HT1080 (cell line): ENCODE measurements at places on chromosomes 13 and 19.
A peak's percentile ranks its signal among the peaks of the same experiment; 100 is the strongest.

DNA sequence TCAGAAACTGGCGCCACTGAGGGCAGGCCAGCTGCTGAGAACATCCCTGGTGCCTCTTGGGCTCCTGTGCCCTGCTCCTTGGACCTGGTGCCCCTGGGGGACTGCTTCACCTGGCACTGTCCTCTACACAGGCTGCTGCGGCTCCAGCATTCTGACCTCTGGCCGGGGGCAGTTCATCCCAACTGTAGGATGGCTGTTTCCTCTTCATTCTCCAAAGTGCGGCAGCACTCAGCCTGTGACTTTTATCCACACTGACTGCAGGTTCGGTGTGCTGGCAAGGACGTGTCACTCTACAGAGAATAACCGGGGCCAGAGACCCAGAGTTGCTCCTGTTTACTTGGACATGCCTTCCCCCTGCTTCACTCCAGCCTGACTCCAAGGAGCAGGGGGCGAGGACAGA, 7.6 kb upstream of the ANKRD10 start:
- DNase-seq = no peak

DNA sequence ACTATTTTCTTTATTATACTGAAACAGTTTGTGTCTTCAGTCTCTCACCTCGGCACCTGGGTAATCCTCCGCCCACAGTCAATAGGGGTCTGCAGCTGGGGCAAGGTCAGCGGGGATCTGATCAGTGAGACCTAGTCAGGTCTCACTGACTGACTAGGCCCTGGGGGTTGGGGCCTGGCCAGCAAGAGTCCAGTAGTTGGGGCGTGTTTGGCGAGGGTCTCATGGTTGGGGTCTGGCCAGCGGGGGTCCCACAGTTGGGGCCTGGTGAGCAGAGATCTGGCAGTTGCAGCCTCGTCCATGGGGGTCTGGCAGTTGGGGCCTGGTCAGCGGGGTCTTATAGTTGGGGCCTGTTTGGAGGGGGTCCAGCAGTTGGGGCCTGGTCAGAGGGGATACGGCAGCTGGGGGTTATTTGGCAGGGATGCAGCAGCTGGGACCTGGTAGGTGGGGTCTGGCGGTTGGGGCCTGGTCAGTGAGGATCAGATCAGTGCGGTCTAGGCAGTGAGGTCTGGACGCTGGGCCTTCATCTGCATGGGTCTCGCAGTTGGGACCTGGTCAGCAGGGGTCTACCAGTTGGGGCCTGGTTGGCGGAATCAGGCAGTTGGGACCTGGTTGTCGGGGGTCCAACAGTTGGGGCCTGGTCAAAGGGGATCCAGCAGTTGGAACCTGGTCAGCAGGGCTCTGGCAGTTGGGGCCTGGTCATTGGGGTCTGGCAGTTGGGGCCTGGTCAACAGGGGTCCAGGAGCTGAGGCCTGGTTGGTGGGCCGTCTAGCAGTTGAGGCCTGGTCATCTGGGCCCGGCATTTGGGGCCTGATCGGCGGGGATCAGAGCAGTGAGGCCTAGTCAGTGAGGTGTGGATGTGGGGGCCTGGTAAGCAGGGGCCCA, 61.1 kb upstream of the TPM4 start:
- DNase-seq = no peak

DNA sequence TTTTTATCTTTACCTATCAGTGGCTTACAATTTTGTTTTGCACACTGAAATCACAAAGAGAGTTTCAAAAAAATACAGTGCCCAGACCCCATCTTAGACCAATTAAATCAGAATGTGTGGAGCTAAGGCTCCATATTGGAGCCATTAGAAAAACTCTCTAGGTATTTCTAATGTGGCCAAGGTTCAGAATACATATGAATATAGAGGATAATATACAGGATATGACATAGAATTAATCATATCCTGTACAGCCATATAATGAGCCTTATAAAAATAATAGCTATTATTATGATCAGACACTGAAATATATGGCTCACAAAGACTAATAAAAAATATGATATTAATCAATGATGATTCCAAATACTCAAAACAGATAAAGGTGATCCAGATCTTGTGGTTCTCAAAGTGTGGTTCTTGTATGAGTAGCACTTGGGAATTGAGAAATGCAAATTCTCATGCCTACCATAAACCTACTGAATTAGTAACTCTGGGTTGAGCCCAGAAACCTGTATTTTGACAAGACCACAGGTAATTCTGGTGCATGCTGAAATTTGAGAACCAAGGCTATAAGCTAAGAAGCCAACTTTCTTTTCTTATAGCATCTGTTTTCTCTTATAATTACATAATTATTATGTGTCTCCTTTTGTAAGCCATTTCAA, 408.0 kb downstream of the DIAPH3 start:
- peak; percentile 32 for DNase-seq

DNA sequence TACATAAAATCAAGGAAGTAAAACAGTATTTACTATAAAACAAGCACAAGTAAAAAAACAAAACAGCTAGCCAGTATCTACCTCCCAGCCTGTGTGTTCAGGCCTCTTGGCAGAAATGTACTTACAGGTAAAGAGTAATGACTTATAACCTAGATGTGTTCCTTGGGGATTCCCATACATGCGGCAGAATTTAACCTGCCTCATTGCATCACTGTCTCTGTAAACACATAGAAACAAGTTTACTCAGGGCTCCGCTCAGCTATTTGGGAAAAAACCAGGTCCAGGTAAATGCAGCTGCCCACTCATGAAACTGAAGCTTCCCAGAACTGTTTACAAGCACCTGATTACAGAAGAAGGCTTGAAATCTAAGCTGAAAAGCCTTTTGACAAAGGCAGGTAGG, 50.7 kb upstream of the SERP2 start:
- DNase-seq = no peak

DNA sequence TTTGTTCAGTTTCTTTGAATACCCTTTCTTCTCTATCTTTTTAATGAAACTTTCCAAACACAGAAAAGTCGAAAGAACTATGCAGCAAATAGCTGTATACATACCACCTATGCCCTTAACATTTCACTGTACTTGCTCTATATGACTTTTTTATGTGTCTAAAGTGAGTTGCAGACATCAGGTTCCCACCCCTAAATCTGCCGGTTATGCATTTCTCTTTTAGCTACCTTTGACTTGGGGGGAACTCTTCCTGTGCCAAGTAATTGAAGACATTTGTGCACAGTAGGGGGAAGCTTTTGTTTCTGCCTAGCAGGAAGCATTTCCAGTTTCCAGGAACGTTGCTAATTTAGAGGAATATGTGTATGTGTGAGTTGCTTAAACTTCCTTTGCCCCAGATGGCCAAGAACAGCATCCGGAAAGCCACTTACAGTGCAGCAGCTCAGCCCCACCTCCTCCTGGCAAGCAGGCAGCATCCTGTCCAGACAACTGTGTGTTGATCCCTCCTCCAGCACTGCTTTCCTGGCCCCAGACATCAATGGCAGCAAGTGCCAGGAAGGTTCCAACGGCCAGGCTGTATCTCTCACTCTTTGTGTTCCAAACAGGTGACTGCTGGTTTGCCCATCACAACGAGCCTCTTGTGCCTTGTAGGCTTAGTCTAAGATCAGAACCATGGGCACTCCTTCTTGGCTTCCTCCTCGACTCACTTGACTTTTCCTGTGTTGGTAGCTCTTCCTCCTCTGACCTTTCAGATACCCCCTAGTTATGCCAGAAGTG, 14.7 kb upstream of the GRAMD1A start:
- no peak for DNase-seq

DNA sequence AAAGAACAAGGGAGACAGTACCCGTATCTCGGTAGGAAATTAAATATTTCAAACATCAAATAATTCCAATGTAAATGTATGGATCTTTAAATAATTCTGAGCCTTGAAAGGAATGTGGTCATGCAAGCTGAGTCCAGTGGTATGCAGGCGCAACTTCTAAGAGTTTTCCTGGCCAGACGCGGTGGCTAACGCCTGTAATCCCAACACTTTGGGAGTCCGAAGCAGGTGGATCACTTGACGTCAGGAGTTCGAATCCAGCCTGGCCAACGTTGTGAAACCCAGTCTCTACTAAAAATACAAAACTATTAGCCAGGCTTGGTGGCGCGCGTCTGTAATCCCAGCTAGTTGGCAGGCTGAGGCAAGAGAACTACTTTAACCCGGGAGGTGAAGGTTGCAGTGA, 1.1 kb upstream of the ZNF845 start:
- DNase-seq = no peak

- no peak for DNase-seq
These were observed 3.8 kb downstream of the DMRTC2 start for GRCh38 chr19:41848666-41849065.

DNA sequence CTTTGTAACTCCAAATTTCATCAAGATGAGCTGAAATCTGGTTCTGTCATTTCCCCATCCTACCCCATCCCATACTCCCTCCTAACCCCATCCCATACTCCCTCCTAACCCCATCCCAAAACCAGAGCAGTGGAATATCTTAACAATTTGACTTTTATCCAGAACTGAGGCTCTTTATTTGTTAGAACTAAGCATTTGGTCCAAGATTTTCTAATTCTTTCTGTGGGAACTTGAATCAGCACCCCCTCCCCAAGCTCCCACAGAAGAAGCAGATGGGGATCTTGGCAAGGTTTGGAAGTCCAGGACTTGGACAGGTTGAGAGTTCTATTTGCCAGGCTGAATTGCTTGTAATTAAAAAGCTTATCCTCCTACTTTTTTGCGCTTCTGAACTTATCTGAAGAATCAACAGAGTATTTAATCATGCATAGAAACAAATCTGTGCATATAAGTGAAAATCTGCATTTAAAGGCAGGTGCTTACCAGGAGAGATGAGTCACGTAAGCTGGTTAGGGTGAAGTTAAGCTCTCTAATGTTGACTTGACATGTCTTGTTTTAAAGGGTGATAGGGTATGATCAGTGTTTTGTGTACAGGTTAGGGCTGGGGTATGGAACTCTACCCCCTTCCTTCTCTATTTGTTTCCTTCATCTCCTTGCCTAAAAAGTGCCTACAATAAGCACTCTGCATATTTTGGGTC, 111.1 kb downstream of the COG6 start:
- DNase-seq = no peak

- no peak for DNase-seq
These were observed 133.7 kb downstream of the MTUS2 start for GRCh38 chr13:28953714-28954418.

GRCh38 chr13:89554801-89555200, 1792.7 kb upstream of the MIR17HG start:
- no peak for DNase-seq

- no peak for DNase-seq
These were observed 620 bp downstream of the CRTC1 start for GRCh38 chr19:18683958-18684641.

DNA sequence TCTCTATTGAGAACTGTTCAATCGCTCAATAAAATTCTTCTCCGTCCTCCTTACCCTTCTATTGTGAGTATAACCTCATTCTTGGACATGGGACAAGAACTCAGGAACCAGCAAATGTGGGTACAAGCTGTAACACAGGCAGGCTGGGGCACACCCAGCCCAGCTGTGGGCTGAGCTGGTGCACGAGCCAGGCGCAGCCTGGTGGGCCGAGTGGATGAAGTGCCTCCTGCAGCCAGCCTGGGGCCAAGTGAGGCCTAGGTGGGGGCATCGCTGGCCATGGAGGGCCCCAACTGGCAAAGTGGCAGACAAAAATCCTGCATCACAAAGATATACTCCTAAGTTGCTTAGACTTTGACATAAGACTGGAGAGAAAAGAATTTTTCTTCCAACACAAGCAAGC, 57.9 kb upstream of the DIAPH3 start:
- DNase-seq = no peak

DNA sequence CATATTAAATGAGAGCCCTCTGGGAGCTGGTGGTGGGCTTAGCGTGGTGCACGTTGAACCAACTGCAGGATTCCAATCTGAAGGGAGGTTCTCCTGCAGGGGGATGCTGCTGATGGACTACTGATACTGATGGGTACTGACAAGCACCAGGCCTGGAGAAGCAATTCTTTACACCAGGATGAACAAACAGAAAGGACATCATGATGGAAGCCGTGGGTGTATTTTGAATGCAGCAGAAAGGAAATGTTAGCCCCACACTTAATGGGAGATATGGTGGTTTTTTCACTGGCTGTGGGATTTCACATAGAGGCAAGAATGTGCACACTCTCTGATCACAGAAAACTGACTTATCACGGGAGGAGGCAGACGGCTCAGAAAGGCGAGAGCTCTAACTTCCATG, 299.7 kb downstream of the TEX29 start:
- DNase-seq = no peak

DNA sequence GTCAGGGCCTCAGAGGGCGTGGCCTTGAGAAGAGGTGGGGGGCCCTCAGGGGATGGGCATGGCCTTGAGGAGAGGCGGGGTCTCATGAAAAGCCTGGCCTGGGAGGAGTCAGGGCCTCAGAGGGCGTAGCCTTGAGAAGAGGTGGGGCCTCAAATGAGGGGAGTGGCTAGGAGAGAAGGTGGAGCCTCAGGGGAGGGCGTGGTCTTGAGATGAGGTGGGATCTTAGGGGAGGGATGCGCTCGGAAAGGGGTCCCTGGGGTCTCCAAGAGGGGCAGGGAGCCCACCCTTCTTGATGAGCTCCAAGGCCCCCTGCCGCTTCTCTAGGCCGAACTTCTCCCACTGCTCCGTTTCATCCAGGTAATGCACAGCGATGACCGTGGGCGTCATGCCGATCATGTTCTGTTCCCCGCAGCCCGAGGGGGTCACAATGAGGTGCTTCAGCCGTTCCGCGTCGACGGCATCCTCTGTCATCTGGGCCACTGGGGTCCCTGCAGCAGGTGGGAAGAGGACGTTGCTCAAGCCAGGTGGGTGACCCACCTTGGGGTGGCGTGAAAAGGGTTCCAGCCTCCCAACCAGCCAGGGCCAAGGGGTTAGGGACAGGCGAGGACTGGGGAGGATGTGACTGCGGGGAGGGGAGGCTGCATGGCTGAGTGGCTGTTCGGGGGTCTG, 24.3 kb upstream of the TNFSF14 start:
- no peak for DNase-seq

DNA sequence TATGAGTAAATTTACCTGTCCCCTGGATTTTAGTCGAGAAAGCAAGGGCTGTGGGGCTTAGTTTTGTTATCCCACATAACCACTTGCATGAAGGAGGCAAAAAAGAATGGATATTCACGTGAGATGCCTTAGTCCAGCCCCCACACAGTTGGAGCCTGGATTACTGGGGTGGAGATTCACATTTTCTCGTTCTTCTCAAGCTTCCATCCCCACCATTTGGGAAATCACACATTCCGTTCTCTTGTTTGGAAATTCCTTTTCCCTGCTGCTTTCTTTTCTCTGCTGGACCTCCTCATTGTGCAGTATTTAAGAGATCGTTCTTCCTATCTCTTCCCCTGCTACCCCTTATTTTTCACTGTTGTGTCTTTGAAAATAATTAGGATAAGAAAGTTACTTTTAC, 45.1 kb upstream of the FARP1 start:
- no peak for DNase-seq

- no peak for DNase-seq
These were observed 12.3 kb downstream of the TMED1 start for GRCh38 chr19:10823690-10824089.
